ENCODE measurements at places on chromosomes 5 and 9.

DNA sequence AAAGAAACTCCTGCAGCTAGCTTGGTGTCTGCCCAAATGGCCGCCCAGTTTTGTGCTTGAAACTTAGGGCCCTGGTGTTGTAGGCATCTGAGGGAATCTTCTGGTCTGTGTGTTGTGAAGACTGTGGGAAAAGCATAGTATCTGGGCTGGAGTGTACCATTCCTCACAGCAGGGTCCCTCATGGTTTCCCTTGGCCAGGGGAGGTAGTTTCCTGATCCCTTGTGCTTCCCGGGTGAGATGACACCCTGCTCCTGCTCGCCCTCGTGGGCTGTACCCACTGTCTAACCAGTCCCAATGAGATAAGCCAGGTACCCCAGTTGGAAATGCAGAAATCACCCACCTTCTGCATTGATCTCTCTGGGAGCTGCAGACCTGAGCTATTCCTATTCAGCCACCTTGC lies 182.8 kb downstream of the GDNF start:
- DNase-seq: no peak

DNA sequence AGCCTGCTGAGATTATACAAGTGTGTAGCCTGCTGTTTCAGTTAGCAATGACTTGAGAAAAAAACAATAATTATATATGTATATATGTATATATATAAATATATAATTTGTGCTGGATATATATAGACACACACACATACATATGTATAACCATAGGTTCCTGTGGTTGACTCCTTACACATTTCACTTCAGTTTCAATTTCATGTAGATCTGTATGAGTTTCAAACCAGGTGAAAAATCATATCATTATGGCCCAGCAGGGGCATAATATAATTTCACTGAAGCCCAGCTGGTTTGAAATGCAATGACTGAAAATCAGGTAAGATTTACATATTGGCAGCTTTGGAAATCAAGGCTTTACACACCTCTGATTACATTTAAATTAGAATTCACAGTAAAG lies 690.4 kb upstream of the CDH18 start:
- no peak for DNase-seq

GRCh38 chr9:4207881-4208615 lies 91.8 kb downstream of the GLIS3 start:
- DNase-seq: peak; percentile 22

- DNase-seq: no peak
Measured at GRCh38 chr5:135094339-135095051, 60.5 kb upstream of the PITX1 start.

DNA sequence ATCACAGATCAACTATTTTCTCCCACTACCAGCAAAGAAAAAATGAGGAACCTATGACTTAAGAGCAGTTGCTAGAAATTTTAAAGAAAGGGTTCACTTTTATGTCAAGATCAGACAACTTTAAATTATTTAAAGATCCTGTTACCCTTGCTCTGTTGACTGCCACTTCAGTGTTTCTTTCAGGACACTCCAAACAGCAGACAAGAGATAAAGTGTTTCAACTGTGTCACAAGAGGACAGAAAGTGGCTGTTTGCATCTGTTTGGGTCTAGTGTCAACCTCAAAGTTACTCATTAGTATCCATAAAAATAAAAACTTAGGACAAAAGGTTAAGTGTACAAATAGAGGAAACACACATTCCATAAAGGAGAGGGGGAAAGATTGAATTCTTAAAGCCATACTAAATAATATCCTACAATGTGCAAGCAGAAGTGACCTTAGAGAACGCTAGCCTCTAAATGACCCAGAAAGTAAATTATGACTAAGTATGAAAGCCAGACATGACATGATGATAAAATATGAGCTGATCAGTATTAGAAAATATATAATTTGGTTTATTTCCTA lies 24.9 kb downstream of the HMGCS1 start:
- no peak for DNase-seq

- no peak for DNase-seq
Measured at GRCh38 chr9:109383947-109384346, 63.1 kb upstream of the EPB41L4B start.

- no peak for DNase-seq
Measured at GRCh38 chr9:14097666-14098415, 216.1 kb downstream of the NFIB start.
